RWPE2 (cell line): ENCODE measurements at places on chromosomes 4 and X.
A peak's percentile ranks its signal among the peaks of the same experiment; 100 is the strongest.

DNA sequence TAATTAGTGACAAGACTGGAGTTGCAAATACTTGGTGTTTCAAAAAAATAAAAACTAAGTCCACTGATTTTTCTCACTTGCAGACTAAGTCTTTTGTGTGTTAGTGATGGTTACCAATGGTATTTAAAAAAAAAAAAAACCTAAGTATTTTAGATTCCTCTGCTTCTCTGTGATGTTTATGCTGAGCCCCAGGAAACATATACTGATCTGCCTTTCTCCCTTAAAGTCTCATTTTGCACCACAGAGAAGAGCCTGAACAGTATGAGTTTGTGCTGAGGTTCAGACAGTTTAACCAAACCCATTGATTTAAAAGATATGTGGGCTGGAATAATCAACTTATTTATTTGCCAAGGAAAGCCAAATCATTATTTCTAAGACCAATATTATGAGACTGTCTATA lies 1305.0 kb downstream of the PCDH18 start:
- H3K36me3 ChIP-seq, result no peaks in the 10 kb centered on the region
- H3K27ac ChIP-seq, result no peak overlapping the region
- no peak overlapping the region for H3K4me3 ChIP-seq
- no peak for DNase-seq

DNA sequence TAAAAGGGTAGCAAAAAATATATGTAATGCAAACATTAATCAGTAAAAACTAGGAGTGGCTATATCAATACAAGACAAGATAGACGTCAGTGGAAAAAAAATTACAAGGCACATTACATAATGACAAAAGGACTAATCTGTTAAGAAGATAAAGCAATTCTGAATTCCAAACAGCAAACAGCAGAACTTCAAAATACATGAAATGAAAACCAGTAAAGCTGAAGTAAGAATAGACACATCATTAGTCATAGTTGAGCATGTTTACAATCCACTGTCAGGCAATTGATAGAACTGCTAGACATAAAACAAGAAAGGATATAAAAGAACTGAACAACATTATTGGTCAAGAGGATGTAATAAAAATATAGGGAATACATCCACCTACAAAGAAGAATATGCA lies 12.2 kb downstream of the SULT1B1 start:
- no peak for DNase-seq
- H3K4me3 ChIP-seq, result no peak overlapping the region
- H3K4me1 ChIP-seq, result peaks cover 41% of the 10 kb centered on the region
- H3K27ac ChIP-seq, result peak overlapping the region; percentile 80
- H3K27me3 ChIP-seq, result no peaks in the 10 kb centered on the region
- H3K36me3 ChIP-seq, result no peaks in the 10 kb centered on the region

DNA sequence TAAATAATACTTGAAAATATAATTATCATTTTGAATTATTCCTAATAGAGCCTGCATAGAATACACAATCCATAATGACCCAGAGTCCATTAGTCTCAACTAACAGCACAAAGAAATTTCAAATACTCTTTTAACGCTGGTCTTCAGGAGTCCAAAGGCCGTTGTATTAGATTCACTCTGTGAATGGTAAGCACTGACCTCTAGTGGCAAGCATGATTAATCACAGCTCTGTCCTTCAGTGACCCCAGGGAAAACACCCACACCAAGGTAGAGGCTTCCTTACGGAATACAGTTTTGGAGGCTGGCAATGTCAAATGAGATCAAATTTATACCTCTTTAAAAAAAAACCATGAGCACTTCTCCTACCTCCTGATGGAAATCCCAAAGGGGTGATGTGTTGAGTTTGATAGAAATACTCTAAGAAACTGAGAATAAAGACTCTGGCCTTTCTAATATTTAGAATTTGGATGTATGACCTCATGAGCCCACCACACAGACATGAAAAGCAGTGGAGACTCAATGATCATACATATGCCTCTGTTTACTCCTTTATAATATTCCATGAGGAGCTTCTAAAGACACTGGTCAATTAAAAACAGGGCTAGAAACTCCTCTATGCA lies 147.2 kb upstream of the DKK2 start:
- no peak for DNase-seq
- no peaks in the 10 kb centered on the region for H3K27me3 ChIP-seq
- H3K36me3 ChIP-seq, result no peaks in the 10 kb centered on the region
- H3K27ac ChIP-seq, result no peak overlapping the region

DNA sequence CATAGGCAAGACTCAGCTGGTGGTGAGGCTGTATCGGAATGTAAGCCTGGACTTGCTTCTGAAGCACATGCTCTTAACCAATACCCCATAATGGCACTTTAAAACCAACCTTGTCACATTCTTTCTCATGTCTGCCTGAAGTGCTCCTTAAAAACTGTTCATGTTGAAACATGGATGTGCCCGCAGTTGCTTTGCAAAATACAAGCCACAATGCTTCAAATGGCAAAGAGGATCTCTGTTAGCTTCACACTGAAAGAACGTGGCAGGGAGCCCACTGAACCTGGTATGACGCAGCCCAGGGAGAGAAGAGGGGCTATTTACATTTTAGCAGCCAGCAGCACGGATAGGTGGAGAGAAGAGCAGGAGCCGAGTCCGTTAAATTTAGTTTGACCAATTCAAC lies 29.3 kb downstream of the SOD3 start:
- H3K27ac ChIP-seq, result no peak overlapping the region
- DNase-seq, result no peak
- H3K4me3 ChIP-seq, result no peak overlapping the region
- no peaks in the 10 kb centered on the region for H3K36me3 ChIP-seq

DNA sequence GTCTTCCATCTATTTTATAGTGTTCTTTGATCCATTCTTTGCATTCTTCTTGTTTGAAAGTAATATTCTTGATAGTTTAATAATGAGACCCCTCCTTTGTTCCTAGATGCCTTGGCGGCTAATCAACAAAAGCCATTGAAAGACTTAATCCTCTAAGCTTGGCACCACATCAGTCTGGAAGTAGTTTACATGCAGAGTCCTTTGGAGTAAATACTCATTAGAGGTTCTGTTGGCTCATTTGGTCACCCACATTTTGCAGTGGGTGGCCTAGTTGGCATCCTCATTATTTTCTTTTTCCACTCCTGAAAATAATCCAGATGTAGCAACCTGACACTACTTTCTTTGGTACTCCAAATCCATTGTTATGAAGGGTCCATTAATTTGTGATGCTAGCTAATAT lies 64.5 kb downstream of the DKK2 start:
- no peak overlapping the region for H3K4me3 ChIP-seq
- no peak for DNase-seq
- no peak overlapping the region for H3K27ac ChIP-seq
- no peaks in the 10 kb centered on the region for H3K36me3 ChIP-seq
- no peaks in the 10 kb centered on the region for H3K4me1 ChIP-seq

DNA sequence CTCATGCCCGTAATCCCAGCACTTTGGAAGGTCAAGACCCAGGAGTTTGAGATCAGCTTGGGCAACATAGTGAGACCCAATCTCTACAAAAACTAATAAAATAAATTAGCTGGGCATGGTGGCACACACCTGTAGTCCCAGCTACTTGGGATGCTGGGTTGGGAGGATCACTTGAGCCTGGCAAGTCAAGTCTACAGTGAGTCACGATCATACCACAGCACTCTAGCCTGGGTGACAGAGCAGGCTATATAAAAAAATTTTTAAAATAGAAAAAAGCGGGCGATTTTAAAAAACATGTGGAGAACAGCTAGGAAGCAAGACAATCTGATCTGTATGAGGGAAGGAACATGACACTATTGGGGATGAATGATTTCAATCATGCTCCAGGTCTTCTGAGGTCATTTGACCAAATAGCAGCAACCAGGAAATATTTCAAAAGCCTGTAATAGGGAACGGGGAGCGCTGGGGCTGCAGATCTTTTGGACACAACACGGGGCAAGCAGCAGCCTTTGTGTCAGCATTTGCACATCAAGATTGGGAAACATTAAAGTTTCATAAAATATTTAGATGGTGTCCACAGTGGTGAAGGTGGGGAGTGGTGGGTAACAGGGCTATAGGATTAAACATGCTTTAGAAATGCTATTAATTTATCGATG lies 48.3 kb upstream of the GUCY1A1 start:
- H3K36me3 ChIP-seq, result no peaks in the 10 kb centered on the region
- no peak overlapping the region for H3K4me3 ChIP-seq
- no peaks in the 10 kb centered on the region for H3K27me3 ChIP-seq
- H3K4me1 ChIP-seq, result no peaks in the 10 kb centered on the region
- no peak for DNase-seq
- H3K27ac ChIP-seq, result no peak overlapping the region

- no peaks in the 10 kb centered on the region for H3K4me1 ChIP-seq
- H3K27ac ChIP-seq, result no peak within 1 kb of the TSS
- peak within 1 kb of the TSS; percentile 61 for H3K4me3 ChIP-seq
- H3K27me3 ChIP-seq, result no peaks in the 10 kb centered on the region
- H3K36me3 ChIP-seq, result no peaks in the 10 kb centered on the region
These were observed at the start of gene BTC for GRCh38 chr4:74794382-74795010. TSS of gene BTC (minus strand) at chr4:74794523. CDS start at chr4:74794325, 198 bp downstream.

GRCh38 chr4:80948995-80949394 lies 81.5 kb upstream of the BMP3 start:
- H3K4me3 ChIP-seq, result no peak overlapping the region
- no peaks in the 10 kb centered on the region for H3K27me3 ChIP-seq
- H3K4me1 ChIP-seq, result no peaks in the 10 kb centered on the region
- H3K36me3 ChIP-seq, result no peaks in the 10 kb centered on the region
- H3K27ac ChIP-seq, result no peak overlapping the region

DNA sequence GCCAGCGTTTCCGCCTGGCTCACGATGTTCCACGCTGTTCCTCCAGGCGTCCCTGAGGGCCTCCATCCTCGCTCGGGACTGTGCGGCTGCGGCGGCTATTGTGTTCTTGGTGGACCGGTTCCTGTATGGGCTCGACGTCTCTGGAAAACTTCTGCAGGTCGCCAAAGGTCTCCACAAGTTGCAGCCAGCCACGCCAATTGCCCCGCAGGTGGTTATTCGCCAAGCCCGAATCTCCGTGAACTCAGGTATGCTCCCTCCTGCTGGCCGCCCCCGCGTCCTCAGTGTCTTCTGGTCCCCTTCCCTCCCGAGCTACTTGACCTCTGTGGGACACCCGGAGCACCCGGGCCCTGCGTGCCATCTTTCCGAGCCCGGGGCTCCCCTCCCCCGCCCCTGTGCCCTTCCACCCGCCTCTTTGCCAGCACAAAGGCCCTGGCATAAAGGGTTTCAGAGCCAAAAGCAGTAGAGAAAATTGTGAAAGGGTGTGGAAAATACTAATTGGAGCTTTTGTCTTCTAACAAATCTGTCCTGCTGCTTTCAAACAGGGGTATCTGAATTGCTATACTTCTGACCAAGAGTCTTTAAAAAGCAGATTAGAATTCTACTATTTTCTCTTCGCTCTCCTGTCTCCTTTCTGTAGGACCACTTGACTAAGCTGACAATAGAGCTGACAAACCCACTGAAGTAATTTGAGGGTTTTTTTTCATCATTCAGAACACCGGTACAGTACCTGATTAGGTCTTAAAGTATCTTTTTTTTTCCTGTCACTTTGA lies 104.0 kb downstream of the NEUROG2 start:
- no peak overlapping the region for H3K27ac ChIP-seq
- DNase-seq, result no peak
- H3K27me3 ChIP-seq, result no peaks in the 10 kb centered on the region
- H3K36me3 ChIP-seq, result no peaks in the 10 kb centered on the region
- no peak overlapping the region for H3K4me3 ChIP-seq

DNA sequence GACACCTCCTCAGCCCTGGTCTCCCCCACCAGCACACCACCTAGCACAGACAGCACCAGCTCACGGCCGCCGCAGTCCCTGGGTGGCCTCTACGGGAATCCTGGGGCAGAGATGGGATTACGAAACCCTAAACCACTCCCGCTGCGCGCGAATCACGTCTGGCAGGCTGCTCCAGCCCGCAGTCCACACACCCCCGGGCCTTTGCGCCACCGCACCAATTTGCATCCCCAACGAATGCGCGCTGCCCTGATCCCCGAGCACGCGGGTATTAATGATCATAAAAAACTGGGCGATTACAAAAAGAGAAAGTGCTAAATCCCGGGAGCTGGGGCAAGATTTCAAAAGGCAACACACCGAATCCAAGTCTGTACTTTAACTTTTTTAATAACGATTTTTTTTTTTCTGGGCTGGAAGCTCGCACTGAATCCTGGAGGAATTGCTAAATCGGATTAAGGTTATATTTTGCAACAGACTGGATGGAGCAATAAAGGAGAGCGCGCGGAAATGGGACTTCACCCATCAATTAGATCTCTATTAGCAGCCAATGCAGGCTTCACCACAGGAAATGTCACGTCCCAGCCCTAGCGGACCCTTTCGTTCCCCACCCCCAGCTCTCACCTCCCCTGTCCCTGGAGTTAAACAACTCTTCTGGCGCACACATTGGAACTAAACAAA lies 69.8 kb upstream of the TMEM33 start:
- H3K27me3 ChIP-seq, result peaks cover 88% of the 10 kb centered on the region
- no peaks in the 10 kb centered on the region for H3K36me3 ChIP-seq
- no peaks in the 10 kb centered on the region for H3K4me1 ChIP-seq
- no peak overlapping the region for H3K4me3 ChIP-seq
